Amygdala (tissue), 56 donors: ENCODE measurements at places on chromosomes 1 and 21.
A peak's percentile ranks its signal among the peaks of the same experiment; 100 is the strongest.

GRCh38 chr1:159510229-159510541 is 25.6 kb downstream of the OR10J5 start:
- no peak for DNase-seq

DNA sequence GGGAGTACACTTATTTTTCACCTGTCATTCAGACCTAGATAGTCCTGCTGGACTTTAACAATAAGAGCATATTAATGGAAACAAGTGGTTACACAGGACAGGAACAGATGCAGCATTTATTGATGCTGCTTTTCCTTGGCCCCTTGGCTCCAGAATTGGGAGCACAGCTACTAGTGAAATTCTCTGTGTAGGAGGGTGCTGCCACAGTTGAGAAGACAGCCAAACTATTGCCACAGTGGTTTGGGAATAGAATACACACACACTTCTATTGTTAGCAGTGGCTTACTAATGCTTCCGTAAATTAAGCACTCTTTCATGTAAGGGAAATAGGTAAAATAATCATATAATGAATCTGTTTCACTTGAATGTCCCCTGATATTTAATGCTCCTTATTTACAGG is 105.3 kb upstream of the TENT5C start:
- DNase-seq: no peak

GRCh38 chr1:1273512-1274298 is at the start of gene UBE2J2:
Gene UBE2J2, minus strand, starts transcription at chr1:1273854. Its CDS starts 5,862 bp downstream, at chr1:1267992.
- peak; percentile 83 for DNase-seq

DNA sequence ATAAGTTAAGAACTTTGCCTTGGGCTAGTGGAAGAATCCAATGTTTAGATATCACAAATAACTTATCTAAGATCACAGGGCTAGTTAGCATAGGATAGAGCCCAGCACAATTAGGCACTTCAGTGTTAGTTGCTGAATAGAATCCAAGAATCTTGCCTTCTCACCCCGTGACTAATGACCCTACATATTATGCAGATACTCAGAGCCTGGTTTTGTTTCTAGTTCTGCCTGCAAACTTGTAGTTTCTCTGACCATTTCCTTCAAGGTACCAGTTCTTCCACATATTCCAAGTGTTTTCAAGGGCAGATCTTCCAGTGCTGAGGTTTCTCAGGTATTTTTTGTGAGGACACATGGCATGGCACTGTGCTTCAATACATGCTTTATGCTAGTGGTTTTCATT is 239.3 kb downstream of the KCNK2 start:
- no peak for DNase-seq
